ENCODE measurements at places on chromosomes 4 and X. TPM values are rescaled to one million over a fixed set of nuclear protein-coding genes. Genes with fewer than 3 reads are reported as not detected.

DNA sequence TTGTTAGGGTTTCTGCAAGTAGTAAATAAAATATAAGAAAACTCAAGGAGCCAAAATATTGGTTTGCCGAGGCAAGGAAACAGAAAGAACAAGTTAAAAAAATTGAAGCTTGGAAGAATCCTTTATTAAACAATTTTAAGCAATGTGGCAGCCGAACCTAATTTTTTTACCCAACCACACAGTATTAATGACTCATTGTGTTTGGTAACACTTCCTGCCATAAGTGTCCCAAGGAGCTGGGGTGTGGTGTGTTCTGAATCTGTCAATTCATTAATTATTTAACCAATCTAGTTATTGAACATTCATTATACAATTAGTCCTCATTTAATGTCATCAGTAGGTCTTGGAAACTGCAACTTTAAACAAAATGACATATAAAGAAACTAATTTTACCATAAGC is 19.3 kb upstream of the CPE start:
- DNase-seq = no peak

GRCh38 chrX:41118156-41118555 is 32.9 kb downstream of the USP9X start:
- no peak for DNase-seq

Gene ODAPH
- not detected for total RNA-seq

DNA sequence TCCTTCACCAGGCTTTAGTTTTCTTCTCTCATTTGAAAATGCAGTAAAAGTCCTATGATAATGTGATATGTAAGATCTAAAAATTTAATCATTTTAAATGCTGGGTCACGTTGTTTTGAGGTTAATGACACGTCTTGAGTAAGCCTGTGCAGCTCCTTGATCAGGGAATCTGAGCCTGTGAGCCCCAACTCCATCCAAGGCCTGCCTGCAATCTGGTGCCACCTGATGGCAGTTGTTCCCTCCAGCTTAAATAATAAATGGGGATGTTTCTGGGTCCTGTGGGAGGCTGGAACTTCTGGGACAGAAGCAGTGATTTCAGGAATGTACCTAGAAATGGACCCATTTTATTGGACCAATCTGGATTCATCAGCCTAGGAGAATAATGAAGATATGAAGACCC is 455.4 kb upstream of the ADGRL3 start:
- no peak for DNase-seq

- no peak for DNase-seq
Measured at GRCh38 chr4:1042352-1043055, 31.1 kb downstream of the FGFRL1 start.

DNA sequence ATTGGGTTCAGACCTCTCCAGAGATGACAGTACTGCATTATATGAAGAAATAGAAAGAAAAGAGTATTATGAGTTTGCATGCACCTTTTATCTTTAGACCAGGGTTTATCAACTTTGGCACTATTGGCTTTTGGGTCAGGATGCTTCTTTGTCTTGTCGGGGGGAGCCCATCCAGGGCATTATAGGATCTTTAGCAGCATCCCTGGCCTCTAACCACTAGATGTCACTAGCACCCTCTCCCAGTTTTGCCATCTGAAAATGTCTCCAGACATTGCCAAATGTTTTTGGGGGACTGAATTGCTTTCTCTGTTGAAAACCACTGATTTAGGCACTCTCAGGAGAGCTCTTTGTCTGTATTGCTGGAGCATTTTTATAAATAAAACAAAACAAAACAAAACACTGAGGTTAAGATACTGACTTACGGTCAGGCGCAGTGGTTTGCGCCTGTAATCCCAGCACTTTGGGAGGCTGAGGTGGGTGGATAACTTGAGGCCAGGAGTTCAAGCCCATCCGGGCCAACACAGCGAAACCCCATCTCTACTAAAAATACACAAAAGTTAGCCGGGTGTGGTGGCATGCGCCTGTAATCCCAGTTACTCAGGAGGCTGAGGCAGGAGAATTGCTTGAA is 23.6 kb downstream of the CA5B start:
- DNase-seq = no peak

DNA sequence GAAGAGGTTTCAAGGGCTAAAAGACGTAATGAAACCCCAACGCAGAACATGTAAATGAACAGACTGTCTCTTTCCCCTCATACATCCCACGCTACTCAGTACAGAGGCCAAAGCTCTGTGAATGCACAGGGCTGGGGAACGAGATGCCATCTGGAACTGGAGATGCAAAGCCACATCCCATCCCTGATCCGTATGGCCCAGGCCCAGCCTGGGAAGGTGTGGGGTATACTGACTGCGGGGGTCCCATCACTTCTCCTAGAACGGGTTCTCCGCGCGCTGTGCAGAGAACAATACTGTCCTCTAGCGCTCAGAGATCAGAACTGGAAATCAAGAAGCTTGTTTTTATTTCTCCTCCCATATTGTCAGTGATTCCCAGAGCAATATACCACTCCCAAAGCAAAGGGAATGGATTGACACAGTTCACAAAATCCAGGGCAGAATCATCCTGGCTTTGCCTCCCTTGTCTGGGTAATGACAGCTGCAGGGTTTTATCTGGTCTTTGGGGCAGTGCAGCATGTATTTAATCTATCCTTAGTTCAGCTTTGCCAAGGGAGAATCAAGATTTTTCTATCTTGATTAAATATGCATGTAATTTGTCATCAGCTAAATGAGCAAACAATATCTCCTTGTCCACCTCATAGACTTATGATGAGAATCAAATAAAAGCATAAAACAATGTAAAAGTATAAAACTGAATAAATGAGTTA is 47.3 kb upstream of the TLR3 start:
- peak; percentile 42 for DNase-seq

- no peak for DNase-seq
Measured at GRCh38 chr4:60562334-60562733, 637.8 kb upstream of the ADGRL3 start.

- no peak for DNase-seq
Measured at GRCh38 chr4:53240573-53240972, 125.3 kb downstream of the SCFD2 start.

DNA sequence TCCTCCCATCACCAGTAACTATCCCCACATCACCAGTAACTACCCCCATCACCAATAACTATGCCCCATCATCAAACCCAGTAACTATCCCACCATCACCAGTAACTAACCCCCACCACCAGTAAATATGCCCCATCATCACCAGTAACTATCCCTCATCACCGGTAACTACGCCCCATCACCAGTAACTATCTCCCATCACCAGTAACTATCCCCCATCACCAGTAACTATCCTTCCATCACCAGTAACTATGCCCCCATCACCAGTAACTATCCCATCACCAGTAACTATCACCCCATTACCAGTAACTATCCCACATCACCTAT is 2.9 kb downstream of the ASMTL start:
- DNase-seq = no peak

Gene GC
- total RNA-seq = 0.24 TPM

- no peak for DNase-seq
Measured at GRCh38 chrX:153665726-153666306, 7.8 kb downstream of the PNCK start.

- DNase-seq = no peak
Measured at GRCh38 chrX:10286195-10286594, 129.4 kb downstream of the CLCN4 start.

Gene ADGRL3
- total RNA-seq = 3.0 TPM

- DNase-seq = no peak
Measured at GRCh38 chr4:159238631-159239030, 135.8 kb downstream of the RAPGEF2 start.

Gene BEND2
- not detected for total RNA-seq

DNA sequence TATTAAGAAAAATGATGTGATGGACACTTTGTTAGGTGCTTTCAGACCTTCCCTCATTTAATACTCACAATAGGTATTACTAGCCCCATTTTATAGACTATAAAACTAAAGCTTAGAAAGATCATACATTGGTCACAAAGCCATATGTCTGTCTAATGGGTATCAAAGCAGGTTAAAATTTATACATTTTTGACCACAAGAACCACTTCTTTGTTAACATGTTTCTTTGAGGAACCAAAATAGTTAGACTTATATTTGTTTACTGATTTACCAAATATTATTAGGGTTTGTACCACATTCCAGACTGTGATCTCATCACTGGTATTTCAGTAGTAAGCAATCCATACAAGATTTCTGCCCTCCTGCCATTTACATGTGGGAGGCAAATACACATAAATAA is 363.3 kb downstream of the NAF1 start:
- no peak for DNase-seq

DNA sequence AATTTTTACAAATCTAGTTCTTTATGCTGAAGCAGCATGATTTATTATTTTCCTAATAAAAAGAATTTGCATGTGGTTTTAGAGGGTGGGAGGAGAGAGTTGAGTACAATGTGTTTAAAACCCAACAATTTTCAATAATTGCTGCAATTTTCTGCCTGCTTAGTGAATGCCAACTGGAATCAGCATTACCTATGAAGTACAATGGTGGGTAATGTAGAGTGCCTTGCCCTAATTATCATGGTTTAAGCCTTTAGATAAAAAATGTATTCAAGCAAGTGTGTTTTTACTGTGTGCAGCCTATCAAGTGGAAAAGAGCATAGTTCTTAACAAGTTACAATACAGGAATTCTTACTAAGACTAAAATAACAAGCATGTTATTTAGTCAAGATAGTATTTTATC is 77.9 kb upstream of the ANKRD50 start:
- DNase-seq = no peak

GRCh38 chrX:154356596-154356995 is 17.8 kb downstream of the FLNA start:
- DNase-seq = no peak

Gene TRIM2
- 15.3 TPM for total RNA-seq

GRCh38 chr4:169245061-169245460 is 25.7 kb downstream of the SH3RF1 start:
- DNase-seq = no peak

GRCh38 chr4:75672461-75673026 is 667 bp downstream of the G3BP2 start:
- DNase-seq = peak; percentile 80

Gene GEMIN8
- 7.6 TPM for total RNA-seq

DNA sequence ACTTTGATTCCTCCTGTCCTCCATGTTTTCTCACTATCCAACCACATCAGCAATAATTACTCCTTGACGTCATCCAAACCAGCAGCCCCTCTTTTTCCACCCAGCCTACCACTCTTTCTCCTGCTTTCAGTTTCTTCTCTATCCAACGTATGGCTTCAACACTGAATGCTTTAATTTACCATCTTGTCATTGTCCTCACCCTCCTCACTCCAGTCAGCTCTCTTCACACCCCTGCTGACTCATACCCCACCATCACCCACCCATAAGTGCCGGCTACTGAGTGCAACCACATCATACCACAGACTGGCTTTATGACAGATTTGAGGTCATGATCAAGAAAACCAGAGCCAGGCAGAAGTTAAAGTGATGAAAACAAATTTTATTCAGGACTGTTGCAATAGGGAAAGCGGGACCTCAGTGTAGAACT is 9.8 kb upstream of the ANXA5 start:
- DNase-seq = no peak

DNA sequence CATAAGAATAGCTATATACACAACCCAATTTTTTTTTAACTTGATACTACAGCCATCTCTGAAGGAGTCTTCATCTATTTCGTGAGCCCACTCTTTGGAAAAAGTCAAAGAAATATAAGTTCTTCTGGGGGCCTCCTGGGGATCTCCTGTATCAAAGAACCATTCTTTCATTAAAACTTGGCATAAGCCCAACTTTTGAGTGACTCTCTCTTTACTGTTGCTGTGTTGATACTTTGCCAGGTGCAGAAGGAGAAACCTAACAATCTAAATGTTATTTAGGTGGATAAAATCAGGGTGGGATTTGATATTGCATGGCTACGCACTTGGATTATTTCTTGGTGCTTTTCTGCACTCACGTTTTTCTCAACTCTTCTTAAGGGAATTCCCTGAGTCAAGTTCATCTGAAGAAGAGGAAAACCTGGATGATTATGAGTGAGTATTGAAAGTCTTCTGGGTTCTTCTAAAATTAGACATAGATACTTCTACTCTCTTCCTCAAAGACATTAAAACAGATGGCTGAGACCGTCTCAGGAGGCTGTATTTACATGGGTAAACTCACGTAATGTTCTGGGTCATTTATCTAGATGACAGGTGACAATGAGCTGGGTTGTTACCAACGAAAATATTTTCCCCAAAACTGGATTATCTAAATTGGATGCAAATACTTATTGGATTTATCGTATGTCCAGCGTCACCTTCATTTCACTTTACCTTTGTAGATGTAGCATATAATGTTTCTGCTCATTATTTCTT is 25.2 kb downstream of the BMX start:
- no peak for DNase-seq

DNA sequence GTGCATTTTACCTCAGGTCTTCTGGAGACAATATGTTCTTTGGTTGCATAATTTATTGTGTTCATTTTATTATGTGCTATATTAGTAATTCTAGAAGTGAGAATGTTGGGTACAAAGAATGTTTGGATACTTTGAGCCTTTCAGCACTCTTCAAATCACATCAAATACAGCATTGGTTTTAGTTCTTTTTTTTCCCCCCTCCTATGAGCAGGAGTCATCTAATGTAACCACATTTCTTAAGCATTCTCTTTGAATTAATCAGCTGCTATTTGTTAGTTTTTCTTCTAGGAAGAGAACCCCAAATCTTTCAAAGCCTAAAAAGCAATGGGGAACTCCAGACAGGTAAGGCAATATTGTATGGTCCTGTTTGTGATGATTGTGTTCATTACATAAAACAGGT is 46.7 kb downstream of the ARL9 start:
- no peak for DNase-seq

- DNase-seq = no peak
Measured at GRCh38 chr4:78640714-78641113, 89.1 kb downstream of the ANXA3 start.

- no peak for DNase-seq
Measured at GRCh38 chrX:147675819-147676218, 235.9 kb upstream of the FMR1 start.

GRCh38 chrX:74420196-74421035 is 877 bp upstream of the SLC16A2 start:
- peak; percentile 81 for DNase-seq

Measured in Right ventricle myocardium superior (tissue), 1 donor.